Smooth muscle cell of the coronary artery (primary cell): ENCODE measurements at places on chromosomes 3 and 15. TPM values are rescaled to one million over a fixed set of nuclear protein-coding genes. Genes with fewer than 3 reads are reported as not detected.

P3H2 gene
- 0.47 and 2.6 TPM in 2 replicates for total RNA-seq

ROBO2 gene
- under 0.01 and 4.9 TPM in 2 replicates for total RNA-seq

TERC gene
- total RNA-seq: 8.4 and 61.6 TPM in 2 replicates

SGO1 gene
- total RNA-seq: 1.7 TPM in 1 of 2 replicates, not detected in the other

GALNT15 gene
- total RNA-seq: 0.23 and 17.0 TPM in 2 replicates

PPP1R14D gene
- total RNA-seq: not detected in 2 replicates

LTK gene
- 0.30 TPM in 1 of 2 replicates, not detected in the other for total RNA-seq

WDR76 gene
- 1.9 and 4.9 TPM in 2 replicates for total RNA-seq

THRB gene
- total RNA-seq: 0.08 and 7.5 TPM in 2 replicates
